ENCODE measurements at places on chromosomes 11 and 22. TPM values are rescaled to one million over a fixed set of nuclear protein-coding genes. Genes with fewer than 3 reads are reported as not detected.
A peak's percentile ranks its signal among the peaks of the same experiment; 100 is the strongest.

GRCh38 chr22:36386900-36387708 is 663 bp downstream of the MYH9 start:
- peak; percentile 62 for DNase-seq

DNA sequence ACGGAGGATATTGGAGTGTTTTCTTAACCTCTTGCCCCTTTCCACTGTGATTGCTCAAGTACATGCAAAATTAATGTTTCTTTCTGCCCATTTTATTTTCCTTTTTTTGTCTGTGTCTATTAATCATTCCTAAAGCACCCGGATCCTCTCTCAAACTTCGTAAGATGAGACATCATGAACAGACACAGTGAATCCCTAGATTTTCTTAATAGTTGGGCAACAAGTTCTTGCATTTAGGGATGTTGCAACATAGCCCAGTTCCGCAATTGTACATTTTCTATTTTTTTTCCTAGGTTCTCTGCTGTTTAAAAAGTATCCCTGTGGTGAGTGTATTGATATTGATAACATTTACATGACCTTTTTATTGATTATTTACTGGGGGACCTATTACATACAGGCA is 2.9 kb downstream of the FAM111A start:
- no peak for DNase-seq

DNA sequence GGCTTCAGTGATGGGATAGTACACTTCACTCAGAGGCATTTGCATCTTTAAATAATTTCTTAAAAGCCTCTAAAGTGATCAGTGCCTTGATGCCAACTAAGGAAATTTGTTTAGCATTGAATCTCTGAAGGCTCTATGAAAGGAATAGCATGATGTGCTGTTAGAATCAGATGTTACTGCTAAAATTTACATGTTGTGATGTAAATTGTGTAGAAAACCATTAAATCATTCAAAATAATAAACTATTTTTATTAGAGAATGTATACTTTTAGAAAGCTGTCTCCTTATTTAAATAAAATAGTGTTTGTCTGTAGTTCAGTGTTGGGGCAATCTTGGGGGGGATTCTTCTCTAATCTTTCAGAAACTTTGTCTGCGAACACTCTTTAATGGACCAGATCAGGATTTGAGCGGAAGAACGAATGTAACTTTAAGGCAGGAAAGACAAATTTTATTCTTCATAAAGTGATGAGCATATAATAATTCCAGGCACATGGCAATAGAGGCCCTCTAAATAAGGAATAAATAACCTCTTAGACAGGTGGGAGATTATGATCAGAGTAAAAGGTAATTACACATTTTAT is 4.6 kb downstream of the MALAT1 start:
- no peak for DNase-seq

DNA sequence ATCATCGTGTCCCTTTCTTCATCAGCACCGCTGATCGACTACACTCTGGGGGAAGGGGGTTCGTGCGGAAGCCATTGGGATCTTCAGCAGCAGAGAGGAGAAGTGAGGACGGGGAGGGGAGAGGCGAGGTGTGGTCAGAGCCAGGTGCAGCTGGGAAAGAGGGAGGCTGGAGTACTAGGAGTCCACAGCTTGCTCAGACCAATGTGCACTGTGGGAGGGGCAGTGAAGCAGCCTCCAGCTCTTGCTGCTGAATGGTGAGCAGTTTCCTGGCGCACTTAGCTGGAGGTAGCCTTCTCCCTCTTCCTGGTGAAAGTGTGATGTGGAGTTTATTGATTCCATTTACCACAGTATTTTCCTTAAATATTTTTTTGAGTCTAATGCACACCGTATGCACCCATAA is 99.0 kb upstream of the NECTIN1 start:
- no peak for DNase-seq

DNA sequence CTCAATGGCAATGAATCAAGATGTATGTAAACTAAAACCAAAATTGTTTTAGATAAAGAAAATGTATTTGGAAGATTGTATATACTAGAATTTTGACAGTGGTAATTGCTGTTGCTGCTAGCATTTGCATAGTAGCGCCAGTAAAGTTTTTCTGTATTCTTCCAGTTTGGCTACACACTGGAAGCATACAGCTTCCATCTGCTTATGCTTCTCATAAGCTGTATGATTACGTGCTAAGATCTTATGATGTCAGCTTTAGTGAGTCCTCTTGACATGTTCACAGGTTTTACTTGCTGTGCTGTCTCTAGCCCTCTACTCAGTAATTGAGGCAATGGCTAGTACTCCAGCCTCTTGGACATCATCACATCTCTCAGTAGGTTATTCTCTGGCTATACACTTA is 256.3 kb downstream of the DDX10 start:
- no peak for DNase-seq

DNA sequence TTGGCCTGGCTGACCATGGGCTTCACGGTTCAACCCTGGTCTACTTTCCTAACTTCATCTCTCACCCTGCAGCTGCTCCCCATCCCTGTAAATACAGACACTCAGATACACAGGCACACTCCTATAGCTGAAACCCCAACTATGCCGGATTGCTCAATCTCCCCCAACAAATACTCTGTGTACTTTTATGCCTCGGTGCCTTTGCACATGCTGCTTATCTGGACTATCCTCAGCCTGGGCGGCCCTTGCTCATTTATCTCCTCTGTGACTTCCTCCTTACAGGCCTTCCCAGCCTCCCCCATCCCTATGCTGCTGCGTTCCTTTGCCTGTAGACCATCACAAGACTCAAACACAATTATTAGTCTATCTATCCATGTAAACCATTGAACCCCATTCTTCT is 76.6 kb downstream of the PKNOX2 start:
- DNase-seq, result no peak

DNA sequence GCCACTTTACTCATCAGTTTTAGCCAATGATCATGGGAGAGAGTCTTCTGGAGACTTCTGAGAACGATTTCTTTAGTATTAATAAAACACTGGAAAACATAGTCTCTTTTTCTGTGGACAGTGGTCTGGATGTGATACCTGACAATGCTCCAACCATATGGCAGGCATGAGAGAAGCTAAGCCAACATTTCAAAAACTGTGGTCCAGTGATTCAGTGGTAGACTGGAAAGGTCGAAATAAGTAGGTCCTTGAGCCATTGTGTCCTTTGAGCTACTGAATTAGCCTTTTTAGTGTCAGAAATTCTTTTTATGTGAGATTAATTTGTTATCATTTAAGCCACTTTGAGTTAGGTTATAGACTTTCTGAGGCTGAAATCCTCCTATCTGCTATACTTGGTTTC is 197.7 kb upstream of the CTSC start:
- no peak for DNase-seq

The SERPING1 gene
- total RNA-seq, result 0.23 TPM

DNA sequence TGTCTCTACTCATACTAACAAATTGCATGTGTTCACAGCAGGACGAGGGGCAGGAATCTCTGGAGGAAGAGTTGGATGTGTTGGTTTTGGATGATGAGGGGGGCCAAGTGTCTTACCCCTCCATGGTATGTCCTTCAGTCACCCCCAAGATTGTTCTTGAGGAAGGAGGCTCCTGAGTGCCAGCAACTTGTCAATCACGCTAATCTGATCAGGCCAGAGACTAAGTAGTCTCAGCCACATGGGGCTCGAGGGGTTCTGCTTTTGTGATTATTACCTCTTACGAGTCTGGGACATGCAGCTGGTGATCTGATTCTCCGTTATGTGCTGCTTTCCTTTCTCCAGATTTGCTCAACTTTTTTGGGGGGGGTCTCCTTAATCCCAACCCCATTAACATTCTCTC is 54.3 kb downstream of the CTNND1 start:
- no peak for DNase-seq

The MS4A4A gene
- not detected for total RNA-seq

The OR52N4 gene
- total RNA-seq, result 1.1 TPM

DNA sequence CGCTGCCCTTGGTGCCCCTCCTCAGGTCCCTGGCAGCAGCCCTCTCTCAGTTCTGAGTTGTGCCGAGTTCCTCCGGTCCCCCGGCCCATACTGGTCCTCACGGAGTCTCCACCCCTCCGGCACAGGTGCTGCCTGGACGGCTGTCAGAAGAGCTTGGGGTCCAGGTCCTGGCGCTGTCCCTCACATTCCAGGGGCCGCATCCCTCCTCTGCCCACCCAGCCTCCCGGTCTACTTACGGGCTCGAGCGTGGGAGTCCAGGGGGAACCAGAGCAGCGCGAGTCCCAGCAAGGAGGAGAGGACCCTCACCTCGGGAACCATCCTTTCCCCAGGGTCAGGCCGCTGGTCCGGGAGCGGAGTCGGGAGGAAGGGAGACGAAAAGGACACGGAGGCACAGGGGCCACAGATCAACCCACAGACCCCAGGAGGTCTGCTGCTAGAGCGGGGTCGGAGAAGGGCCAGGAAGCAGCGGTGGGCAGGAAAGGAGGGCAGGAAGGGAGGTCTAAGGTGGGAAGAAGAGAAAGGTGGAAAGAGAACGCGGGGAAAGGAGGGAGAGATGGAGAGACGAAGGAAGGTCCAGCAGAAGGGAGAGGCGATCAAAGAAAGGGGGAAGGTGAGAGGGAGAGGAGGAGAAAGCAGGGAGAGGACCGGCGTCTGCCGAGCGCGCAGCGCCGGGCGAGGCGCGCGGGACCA is 510 bp downstream of the CHRDL2 start:
- no peak for DNase-seq

The MUC2 gene
- not detected for total RNA-seq

- no peak for DNase-seq
These were observed 684.9 kb downstream of the NTM start for GRCh38 chr11:132055296-132055695.

- DNase-seq, result no peak
These were observed 42.7 kb upstream of the CYP2D6 start for GRCh38 chr22:42173183-42173926.

DNA sequence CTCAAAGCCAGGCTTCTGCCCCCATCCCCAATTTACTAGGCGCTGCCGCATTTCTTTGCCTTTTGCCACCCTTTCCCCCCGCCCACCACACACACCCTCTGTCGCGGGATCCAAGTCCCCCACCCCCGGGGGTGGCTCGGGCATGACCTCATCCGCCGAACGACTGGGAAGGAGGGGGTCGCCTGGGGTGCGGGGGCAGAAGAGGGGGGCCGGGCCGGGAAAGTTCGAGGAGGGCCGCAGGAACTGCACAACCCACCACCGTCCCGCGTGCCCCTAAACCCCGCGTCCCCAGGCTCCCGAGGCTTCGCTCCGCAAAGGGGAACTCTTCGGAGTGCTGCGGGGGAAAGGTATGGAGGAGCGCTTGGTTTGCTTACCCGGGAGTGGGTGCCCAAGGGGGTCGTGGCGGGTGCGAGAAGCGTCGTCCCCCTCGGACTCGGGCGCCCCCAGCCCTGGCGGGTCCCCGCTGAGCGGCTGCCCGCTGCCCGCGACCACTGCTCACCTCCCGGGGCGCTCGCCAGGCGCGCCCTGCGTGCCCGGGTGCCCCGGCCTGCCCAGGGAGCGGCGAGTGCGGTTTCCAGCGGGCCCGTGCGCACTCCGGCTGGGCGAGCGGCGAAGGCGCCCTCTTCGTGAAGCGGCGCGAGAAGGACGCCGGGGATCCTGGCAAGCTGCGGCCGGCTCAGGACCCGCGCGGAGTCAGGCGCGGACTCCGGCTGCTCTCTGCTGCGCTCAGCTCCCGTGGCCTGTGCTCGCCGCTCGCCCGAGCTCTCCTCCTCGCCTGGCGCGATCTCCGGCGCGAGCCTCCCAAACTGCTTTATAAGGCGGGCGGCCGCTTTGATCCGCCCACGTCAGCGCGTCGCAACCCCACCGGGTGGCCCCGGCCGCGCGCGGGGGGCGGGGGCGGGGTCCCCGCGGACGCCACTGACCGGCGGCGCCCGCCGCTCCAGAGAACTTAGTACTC is 4.0 kb upstream of the WNT11 start:
- DNase-seq, result no peak

DNA sequence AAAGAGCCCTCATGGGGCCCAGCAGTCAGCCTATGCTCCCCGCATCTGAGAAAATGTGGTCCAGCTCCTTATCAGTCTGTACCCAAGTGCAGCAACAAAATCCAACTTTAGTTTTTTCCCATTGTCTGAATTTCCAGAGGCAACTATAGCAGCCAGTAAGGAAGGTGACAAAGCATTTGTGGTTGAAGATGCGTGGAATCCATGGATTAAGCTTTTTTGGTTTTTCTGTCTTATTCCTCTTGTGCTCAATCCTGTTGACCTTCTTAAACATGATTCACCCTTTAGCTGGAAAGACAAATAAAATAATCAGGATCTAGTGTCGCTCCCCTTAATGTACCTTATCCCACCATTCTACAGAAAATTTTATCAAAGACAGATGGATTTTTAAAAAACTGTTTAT is 14.3 kb downstream of the GDPD4 start:
- no peak for DNase-seq

- DNase-seq, result no peak
These were observed 3.6 kb downstream of the TMEM45B start for GRCh38 chr11:129819237-129819636.

- peak; percentile 65 for DNase-seq
These were observed 47.7 kb upstream of the GAB2 start for GRCh38 chr11:78465169-78465942.

DNA sequence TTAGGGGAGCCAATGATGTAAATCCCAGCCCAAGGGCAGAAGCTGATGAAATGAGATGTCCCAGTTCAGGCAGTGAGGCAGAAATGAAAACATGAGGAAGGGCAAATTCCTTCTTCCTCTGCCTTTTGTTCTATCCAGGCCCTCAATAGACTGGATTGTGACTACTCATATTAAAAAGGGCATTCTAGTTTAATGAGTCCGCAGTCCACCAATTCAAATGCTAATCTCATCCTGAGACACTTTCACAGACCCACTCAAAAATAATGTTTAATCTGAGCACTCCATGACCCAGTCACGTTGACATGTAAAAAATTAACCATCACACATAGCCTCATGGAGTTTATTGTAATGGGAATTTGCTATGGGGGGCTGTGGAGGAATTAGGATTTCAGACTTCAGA is 717.9 kb downstream of the OPCML start:
- DNase-seq, result no peak

GRCh38 chr11:85132851-85133585 is 494.1 kb downstream of the DLG2 start:
- DNase-seq, result no peak

All from activated CD4-positive, alpha-beta T cell treated with anti-CD3 and anti-CD28 coated beads, Interleukin-2, amount 10 ng/mL, durations not matched to agents 7 days and 5 days (primary cell).